ENCODE measurements at places on chromosomes 7 and 10.
A peak's percentile ranks its signal among the peaks of the same experiment; 100 is the strongest.

DNA sequence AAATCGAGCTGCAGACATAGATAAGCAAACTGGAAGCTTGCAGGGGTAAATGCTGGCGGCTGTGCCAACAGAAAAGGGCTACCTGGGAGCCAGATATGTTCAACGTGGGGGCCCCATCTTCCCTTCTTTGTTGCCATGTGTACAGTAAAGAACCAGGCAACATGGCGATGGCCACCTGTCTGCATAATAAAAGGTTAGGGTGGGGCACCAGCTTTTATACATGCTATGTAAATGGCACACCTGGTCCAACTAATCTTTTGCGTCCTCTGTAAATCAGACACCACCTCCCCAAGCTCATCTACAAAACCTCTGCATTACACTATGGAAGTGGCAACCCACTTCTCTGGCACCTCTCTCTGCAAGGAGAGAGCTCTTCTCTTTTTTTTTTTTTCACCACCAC lies 13.9 kb downstream of the BUD31 start:
- DNase-seq: no peak

GRCh38 chr10:120735773-120736371 lies 115.3 kb upstream of the WDR11 start:
- DNase-seq: peak; percentile 38

DNA sequence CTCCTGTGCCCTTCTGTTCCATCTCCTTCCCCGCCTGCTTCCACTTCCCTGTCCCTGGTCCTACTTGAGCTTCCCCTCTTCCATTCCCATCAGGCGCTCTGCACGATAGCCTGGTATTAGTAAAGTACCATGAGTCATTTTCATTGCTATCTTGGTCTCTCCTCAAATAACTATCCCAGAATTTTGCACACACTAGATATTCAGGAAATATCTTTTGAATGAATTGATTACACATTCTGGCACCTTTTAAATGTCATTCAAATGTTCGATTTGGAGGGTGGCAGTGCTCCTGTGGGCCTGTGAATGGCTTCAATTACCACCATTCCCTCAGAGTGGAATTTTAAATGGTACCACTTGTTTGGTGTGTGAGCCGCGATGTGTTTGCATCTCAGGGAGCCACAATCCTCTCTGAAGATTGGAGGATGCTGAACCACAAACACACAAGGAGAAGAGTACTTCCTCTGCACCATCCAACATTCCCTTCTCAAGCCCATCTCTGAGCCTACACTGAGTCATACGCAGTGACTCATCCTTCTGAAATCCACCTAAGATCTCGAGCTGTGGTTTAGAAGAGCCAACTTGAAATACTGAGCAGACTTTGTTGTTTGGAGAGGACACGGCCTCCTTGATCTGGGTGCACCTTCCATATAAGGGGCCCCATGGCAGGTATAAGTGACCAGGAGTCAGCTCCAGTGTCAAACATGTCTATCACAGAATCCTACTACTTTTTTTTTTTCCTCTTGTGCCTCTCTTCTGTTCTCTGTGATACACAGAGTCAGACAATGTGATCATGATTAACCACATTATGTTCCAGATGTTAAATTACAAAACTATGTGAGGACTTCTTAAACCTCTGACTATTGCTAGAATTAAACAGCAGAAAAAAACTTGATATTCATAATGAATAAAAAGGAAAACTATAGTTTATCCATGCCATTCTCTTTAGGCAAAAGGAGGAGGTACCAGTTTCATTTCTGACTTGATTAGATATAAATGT lies 81.9 kb downstream of the BMPER start:
- DNase-seq: no peak

GRCh38 chr7:31071645-31072029 lies 19.5 kb downstream of the ADCYAP1R1 start:
- no peak for DNase-seq

DNA sequence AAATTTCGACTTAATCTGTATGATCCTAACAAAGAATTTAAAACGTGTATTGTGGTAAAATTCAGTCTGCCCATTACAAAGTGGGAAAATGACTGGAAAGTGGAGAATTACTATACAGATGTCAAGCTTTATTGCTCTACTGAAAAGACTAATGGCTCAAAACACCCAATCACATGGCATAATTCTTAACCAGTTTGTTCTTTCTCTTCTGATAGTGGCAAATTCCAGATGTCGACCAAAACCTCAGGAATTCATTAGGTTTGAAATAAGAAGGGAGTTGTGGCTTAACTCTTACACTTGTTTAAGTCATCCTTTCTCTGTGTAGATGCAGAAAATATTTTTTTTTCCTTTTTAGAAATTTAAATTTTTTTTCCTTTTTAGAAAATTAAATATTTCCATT lies 1254.9 kb upstream of the LRRN3 start:
- no peak for DNase-seq

DNA sequence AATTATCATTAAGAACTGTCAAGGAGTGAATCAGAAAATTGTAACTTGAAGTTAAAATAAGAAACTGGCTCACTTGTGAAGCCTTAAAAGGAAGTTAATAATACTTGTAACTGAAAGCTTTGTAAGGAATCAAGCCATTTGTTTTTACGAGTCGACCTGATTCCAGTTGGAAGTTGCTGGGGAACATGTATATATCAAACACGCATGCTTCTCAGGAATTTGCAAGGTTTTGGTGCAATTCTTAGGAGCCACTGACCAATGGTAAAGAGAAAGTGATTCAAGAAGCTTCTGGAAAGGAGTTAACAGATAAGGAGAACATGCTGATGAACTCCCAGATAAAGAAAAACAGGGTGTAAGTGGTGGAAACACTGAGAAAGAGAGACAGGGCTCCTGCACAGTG lies 56.4 kb downstream of the ETV1 start:
- no peak for DNase-seq

DNA sequence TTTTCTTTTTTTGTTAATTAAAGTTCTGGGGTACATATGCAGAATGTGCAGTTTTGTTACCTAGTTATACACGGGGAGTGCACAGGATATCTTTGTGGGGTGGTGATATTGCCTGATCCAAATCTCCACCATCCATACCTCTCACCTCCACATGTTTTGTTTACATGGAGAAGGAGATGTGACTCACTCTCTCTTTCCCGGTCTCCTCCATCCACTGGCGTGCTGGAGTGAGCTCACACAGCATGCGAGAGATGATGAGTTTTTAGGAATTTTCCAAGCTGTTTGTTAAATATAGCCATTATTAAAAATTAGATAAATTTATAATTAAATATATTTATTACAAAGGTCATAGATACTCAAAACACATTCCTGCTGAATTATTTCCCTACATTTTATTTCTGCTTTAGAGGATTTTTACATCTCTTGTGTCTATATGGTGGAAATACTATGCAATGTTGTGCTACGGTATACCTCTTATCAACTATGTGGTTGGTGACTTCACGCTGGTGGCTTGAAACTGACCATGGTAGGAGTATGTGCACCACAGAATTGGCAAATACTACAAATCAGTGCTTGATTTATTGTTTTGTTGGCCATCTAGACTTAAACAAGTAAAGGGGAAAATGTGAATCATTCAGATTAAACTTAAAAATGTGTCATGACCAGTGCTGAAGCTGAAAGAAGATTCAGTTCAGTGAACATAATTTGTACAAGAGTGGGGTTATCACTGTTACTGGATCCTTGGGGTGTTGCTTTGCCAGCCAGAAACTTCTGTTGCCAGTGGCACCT lies 107.9 kb upstream of the FAM180A start:
- DNase-seq: no peak

GRCh38 chr10:33025039-33025438 lies 67.0 kb upstream of the ITGB1 start:
- no peak for DNase-seq

GRCh38 chr10:37760817-37761216 lies 96.6 kb downstream of the ZNF248 start:
- DNase-seq: no peak

DNA sequence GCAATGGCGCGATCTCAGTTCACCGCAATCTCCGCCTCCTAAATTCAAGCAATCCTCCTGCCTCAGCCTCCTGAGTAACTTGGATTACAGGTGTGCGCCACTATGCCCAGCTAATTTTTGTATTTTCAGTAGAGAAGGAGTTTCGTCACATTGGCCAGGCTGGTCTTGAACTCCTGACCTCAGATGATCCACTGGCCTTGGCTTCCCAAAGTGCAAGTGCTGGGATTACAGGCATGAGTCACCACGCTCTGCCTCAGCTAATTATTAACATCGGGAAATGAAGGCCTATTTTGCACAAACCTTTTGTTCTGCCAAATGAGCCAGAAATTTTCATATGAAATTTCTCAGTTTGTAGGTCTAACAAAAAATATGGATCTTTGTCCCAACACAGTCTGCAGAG lies 106.7 kb upstream of the ODAD2 start:
- no peak for DNase-seq

DNA sequence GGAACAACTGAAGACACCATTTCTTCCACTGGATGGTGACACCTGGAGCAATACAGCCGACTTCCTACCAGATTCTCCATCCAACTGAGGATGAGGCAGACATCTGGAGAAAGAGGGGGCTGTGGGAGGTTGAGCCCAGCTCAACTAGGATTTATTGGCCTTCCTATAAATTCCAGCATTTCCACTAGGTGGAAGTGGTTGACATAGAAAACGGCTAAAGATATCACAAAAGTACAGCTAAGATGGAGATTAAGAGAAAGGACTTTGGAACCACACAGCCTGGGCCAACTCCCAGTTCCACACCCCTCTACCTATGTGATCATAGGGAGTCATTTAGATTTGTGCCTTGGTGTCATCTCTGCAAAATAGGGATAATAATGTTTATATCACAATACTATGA lies 61.3 kb upstream of the CAV2 start:
- DNase-seq: no peak

DNA sequence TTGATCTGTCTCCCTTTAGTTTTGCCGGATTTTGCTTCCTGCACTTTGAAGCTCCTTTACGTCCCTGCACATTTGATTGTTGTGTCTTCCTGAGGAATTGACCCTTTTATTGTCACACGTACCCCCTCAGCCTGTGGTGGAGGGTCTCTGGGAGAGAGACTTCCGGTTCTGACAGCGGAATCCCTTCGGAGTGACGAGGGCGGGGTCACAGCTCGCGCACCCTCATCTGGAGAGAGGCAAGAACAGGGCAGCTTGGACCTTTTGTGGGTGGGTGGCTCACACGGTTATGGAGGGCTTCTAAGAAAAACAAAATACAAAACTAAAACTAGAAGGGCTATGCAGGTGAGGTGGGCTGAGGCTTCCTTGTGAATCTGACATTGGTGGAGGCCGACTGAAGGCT lies 26.0 kb downstream of the AMZ1 start:
- no peak for DNase-seq

- DNase-seq: no peak
Observed at GRCh38 chr10:114301177-114301576, 62.1 kb downstream of the VWA2 start.

DNA sequence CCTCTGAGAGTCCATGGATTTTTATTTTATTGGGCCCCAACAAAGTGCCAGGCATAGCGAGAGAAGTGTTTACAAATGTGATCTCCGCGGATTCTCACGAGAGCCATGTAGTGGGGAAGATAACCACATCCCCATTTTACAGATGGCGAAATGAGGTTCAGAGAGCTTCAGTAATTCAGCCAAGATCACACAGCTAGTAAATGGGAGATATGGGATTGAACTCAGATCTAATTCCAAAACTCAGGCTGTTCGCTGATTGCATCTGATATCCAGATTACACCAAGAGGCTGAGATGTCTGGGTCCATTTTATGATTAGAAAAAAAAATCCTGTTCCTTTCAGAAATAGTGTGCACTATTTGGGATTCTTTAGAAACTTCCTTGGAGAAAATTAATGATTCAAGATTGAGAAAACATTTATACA lies 1.3 kb downstream of the FAS start:
- DNase-seq: peak; percentile 63

DNA sequence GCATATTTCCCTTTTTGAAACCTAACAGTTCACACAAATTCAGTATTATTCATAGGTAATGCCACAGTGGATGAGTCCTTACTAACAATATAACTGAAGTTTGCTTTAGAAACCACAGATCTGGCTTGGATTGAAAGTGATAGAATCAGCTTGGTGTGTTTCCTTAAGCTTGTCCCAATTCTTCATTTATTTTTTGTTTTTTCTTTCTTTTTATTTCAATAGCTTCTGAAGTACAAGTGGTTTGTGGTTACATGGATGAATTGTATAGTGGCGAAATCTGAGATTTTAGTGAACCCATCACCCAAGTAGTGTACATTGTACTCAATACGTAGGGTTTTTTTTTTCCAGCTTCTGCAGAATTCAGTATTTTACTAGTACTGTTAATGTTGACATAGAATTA lies 518.2 kb upstream of the SEMA3D start:
- no peak for DNase-seq

DNA sequence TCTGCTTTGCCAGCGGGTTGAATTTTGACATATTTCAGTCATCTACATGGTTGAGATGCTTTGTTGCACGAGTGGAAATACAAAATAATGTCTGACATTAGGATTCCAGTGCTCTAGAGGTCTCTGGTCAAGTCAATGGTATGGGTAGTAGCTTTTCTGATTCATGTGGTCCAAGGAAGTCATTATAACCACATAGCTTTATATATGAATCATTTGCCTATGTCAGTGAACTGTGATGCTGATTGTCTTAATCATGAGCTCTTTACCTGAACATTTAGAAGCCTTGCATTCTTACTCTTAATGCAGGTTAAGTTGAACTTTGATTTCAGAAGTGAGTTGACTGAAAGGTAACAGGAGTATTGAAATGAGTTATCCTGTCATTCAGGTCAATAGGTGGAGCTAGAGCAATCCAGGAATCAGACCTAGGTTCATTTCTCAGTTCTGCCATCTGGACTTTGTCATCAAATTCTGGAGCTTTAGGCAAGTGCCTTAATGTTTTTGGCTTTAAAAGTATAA lies 3.3 kb downstream of the MAPK8 start:
- peak; percentile 63 for DNase-seq

DNA sequence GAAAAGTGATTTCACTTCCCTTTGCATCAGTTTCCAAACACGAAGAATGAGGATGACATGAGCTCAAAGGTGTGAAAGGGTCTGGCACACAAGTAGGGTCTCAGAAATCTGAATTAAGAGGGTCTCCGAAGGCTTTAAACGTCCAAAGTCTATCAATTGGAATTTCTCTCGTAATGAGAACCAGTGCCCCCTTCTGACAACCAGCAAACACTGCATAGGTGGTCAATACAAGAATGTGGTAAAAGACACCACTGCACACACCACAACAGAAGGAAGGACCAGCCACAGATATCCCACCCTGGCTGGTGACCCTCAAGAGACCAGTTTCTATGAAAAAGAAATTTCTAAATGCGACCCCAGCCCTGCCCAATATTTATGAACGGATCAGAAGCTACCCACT lies 78.1 kb downstream of the CALN1 start:
- peak; percentile 36 for DNase-seq

DNA sequence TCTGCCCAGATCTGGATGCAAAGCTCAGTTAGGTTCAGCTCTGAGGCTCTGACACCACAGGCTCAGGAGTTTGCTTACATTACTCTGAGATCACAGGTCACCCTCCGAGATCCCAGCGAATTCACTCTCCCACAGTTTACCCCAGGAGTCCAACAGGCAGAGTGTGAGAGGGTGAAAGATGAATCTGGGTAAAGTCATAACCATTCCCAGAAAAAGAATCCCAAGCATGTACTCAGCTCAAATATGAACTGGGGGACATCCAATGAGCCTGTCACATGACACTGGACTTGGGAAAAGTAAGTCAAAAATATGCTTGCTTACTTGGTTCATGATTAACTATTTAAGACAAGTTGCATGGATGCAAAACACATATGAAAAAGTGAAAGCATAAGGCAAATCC lies 110.3 kb upstream of the ARID5B start:
- no peak for DNase-seq

- no peak for DNase-seq
Observed at GRCh38 chr10:62650411-62650810, 154.1 kb upstream of the ADO start.

GRCh38 chr7:94344826-94345225 lies 49.9 kb upstream of the COL1A2 start:
- DNase-seq: no peak

Data from GM13977 (cell line).